Epithelial cell of alveolus of lung (primary cell): ENCODE measurements at places on chromosomes 12 and 14. TPM values are rescaled to one million over a fixed set of nuclear protein-coding genes. Genes with fewer than 3 reads are reported as not detected.

CCDC177 gene
- total RNA-seq: under 0.01 and 0.16 TPM in 2 replicates

DCN gene
- 142 and 1,362 TPM in 2 replicates for total RNA-seq

FLRT2 gene
- total RNA-seq: 11.9 and 12.1 TPM in 2 replicates

ANO4 gene
- total RNA-seq: 4.0 and 5.8 TPM in 2 replicates

BCL2L2 gene
- total RNA-seq: 12.0 and 18.4 TPM in 2 replicates

SPTB gene
- total RNA-seq: not detected in 2 replicates

FOXM1 gene
- 13.1 and 39.3 TPM in 2 replicates for total RNA-seq

CYP27B1 gene
- total RNA-seq: 0.26 and 0.32 TPM in 2 replicates

ENDOU gene
- not detected in 2 replicates for total RNA-seq
